ENCODE measurements at places on chromosomes 2 and 18.
A peak's percentile ranks its signal among the peaks of the same experiment; 100 is the strongest.

- DNase-seq: no peak
Observed at GRCh38 chr2:218988650-218989049, 3.7 kb upstream of the FEV start.

GRCh38 chr2:96486696-96487095 is 18.5 kb downstream of the NEURL3 start:
- no peak for DNase-seq

GRCh38 chr2:16196687-16197503 is 256.5 kb downstream of the MYCN start:
- no peak for DNase-seq

- DNase-seq: no peak
Observed at GRCh38 chr2:185012643-185013042, 414.3 kb downstream of the ZNF804A start.

GRCh38 chr18:43751203-43751602 is 473.9 kb upstream of the SYT4 start:
- no peak for DNase-seq

- peak; percentile 63 for DNase-seq
Observed at GRCh38 chr2:128654408-128654807, 335.7 kb upstream of the HS6ST1 start.

DNA sequence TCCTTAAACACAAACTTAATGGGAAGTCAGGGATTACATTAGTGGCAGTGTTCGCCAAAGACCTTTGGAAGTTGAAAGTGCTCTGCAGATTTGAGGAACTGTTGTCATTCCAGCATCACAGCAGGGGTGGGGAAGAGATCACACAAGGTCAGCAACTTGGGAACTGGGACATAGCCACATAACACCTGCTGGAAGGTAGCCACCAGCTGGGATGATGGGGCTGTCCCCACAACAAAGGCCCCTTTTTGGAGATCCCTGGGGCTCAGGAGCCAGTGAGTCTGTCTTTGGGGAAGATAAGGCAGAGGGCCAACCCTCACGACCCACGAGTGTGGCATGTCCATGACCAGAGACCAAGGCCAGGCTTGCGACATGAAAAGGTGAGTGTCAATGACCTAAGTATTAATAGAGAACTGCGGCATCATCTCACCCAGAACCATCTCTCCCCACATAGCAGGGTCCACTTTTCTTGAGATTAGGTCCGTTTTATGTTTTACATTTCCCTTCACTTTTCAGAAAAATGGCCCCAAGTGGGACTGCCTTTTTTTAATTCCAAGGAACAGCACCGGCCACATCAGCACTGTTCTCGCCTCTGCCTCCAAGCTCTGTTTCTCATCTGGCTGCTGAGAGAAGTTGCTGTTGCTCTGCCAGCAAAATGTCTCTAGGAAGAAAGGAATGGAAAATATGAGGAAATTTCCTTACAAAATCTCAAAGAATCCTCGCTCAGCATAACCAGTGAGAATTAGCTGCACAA is 106.9 kb downstream of the GFPT1 start:
- DNase-seq: no peak

- no peak for DNase-seq
Observed at GRCh38 chr2:8289111-8289510, 392.7 kb upstream of the ID2 start.

DNA sequence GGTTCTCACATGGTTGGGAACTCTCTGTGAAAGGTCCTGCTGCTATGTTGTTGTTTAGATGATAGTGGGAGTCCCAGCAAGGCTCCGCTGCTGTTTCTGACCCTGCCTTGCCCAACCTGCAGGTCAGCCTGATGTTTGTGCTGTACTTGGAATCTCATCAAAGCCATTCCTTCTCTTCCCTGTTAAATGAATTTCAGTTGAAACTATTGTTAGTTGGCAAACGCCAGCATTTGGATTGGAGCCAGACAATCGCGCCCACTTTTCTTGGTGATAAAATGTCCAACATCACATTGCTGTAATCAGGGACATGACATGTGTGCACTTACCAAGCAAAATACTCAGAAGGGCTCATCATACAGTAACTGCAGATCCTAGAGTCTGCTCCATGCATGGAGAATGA is 12.8 kb upstream of the TWSG1 start:
- DNase-seq: no peak

- no peak for DNase-seq
Observed at GRCh38 chr2:136297994-136298393, 180.0 kb upstream of the CXCR4 start.

- no peak for DNase-seq
Observed at GRCh38 chr2:146119586-146119985, 1599.7 kb upstream of the ZEB2 start.

GRCh38 chr2:12052796-12053195 is 306.4 kb downstream of the LPIN1 start:
- DNase-seq: no peak

DNA sequence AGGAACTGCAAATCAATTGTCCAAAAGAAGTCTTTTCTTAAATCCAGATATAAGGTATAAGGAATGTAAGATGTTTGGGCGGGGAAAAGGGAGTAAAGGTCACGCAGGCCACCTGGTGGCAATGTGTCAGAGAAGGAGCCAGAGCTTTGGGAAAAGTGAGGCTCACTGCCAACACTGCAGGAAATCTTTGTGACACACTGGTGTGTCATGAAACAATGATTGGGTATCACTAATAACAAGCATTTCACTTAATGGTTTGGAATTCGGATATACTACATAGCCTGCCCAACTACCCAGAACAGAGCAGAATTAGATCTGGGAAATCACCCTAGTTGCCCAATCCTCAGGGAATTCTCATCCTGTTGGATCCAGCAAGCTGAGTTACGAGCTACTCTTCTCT is 61.0 kb downstream of the RBMS1 start:
- no peak for DNase-seq

- DNase-seq: no peak
Observed at GRCh38 chr2:45812011-45812500, 160.6 kb downstream of the PRKCE start.

DNA sequence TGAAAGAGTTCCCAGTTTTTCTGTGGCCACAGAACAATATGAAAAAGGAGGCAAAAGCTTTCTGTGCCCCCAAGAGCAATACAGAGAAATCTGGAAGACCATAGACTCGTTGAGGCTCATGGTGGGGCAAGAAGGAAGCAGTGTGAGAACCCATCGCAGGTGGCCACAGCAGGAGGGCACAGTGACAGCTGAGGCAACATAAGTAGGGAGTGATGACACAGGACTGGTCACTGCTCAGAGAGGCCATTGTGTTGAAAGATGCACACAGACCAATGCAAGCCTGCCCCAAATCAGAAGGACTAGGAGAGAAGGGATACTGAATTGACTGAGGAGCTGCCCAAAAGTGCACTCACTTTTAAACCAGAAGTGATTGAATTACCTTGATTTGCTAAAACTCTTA is 483.6 kb downstream of the EPHA4 start:
- DNase-seq: no peak

GRCh38 chr2:216532562-216532961 is 33.9 kb downstream of the RPL37A start:
- DNase-seq: no peak

DNA sequence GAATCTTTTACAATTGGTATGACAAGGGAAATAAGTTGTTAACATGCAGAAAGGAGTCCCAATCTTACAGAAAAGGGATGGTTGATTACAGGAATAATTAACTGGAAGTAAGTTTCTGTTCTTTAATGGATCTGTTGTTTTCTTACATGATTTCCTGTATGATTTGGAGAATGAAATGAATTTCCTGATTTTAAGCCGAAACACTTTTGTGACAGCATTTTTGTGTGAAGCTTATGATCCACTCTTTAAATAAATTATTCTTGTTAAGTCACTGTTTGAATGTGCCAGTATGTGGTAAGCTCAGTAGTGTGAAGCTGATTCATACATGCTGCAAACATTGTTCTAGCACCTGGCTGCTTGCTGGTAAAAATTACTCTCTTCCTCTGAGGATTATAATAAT is 516.2 kb downstream of the DCDC2C start:
- DNase-seq: no peak

GRCh38 chr18:56067214-56067894 is 479.4 kb upstream of the TCF4 start:
- no peak for DNase-seq

- DNase-seq: no peak
Observed at GRCh38 chr2:239644011-239644410, 243.2 kb upstream of the HDAC4 start.

- no peak for DNase-seq
Observed at GRCh38 chr2:44291281-44292248, 16.3 kb downstream of the SLC3A1 start.

GRCh38 chr2:216222650-216223352 is 113.7 kb downstream of the XRCC5 start:
- peak; percentile 20 for DNase-seq

GRCh38 chr18:61597316-61597715 is 264.1 kb downstream of the CDH20 start:
- DNase-seq: no peak

DNA sequence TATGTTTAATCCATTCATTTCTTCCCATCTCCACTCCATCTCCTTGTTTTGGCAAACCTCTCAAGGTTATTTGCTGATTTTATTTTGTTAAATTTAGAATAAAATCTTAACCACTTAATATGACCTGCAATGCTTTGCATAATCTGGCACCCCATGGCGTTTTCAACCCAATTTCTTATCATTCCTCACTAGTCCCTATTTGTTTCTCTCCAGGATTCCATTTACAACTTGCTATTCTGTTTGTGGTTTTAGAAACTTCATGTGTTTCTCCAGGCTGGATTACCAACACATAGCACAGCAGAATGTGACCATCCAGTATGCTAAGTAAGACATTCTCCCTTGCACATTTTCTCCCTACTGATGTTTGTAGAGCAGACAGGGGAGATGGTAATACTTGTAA is 749.2 kb upstream of the FSHR start:
- no peak for DNase-seq

DNA sequence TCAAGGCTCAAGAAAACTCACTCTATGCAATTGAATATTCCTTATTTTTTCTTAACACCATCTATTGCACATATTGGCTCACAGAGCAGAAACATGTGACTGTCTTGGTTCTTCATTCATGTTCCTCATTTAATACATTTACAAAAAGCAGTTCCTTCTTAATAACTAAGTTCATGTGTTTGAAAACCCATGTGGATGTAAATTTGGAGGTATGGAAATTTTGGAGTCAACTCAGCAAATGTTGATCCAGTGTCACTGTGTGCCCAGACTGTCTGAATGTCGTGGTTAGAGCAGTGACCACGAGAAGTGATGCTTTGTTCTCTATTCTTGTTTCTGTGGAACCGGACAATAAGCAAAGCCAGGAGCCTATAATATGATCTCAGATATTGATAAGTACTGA is 299.1 kb downstream of the SETBP1 start:
- no peak for DNase-seq

- DNase-seq: no peak
Observed at GRCh38 chr2:241312082-241312481, 3.4 kb downstream of the HDLBP start.

- DNase-seq: no peak
Observed at GRCh38 chr18:48894799-48895346, 55.9 kb downstream of the SMAD7 start.

DNA sequence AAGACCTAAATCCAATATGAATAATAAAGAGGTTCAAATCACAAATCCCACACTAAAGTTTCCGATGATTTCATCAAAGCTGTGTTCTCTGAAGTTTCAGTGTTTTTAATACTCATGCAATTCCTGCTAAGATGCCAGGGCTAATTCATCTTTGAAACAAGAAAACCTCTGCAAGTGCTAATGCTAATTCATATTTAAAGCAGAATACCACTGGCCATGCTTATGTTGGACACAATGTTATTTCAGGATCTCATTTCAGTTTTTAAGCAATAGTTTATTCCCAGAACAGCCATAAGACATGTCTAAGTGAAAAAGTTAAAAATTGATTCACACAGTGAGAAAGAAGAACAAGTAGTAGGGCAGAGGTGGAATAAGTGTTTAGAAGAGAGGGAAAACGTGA is 62.8 kb downstream of the GRB14 start:
- DNase-seq: no peak

- DNase-seq: no peak
Observed at GRCh38 chr2:18311420-18312195, 248.8 kb downstream of the RDH14 start.

DNA sequence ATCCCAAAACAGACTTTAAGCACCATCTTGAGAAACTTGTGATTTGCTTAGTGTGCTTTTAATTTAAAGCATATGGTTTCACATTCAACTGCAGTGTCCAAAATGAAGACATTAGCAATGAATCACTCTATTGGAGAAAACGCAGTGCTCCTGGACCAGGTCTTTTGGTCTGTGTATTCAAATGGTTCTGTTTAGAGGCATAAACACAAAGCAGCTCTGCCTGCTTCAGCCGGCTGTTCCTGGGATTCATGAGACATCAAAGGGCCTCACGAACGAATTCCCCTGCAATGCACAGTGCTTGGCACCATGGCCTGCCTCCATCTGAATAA is 117.1 kb upstream of the SP5 start:
- DNase-seq: no peak
